ENCODE measurements at places on chromosomes 3 and 15. TPM values are rescaled to one million over a fixed set of nuclear protein-coding genes. Genes with fewer than 3 reads are reported as not detected.

DNA sequence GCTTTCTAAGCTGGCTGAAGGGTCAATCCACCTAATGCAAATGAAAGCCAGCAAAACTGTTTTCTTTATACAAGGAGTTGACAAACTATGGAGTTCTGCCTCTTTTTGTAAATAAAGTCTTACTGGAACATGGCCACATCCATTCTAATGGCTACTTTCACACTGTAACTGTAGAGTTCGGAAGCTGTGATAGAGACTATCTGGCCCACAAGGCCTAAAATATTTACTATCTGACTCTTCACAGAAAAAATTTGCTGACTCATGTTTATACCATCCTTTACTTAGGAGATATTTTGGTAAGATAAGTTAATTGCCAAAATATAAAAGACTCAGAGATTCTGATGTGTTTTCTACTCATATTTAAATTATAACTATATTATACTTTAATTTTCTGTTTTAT lies 93.7 kb upstream of the GK5 start:
- DNase-seq = peak; percentile 40

GRCh38 chr3:42052484-42053351 lies 38.4 kb upstream of the TRAK1 start:
- no peak for DNase-seq

- DNase-seq = no peak
Measured at GRCh38 chr3:132209855-132210254, 107.4 kb upstream of the ACP3 start.

GRCh38 chr3:123641505-123641904 lies 56.7 kb upstream of the HACD2 start:
- DNase-seq = no peak

- no peak for DNase-seq
Measured at GRCh38 chr3:123072152-123072551, 5.3 kb downstream of the PDIA5 start.

DNA sequence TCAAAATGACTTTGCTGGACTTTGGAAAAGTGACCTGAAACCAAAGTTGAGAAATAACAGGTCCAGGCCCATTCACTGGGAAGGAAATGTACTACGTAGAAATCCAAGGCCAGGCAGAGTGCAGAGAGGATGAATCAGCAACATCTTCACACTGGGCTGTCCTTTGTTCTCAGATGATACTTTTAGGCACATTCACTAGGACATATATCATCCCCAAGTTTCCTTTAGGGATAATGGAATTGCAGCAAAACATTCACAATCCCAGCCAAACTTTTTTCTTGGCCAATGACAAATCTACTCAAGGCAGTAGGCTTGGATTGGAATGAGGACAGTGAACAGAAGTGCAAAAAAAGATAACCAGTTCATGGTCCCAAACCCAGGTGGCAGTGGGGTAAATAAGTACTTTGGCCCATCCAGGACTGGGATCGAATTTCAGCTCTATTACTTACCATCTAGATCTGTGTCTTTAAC lies 75.1 kb downstream of the CLDN11 start:
- DNase-seq = no peak

DNA sequence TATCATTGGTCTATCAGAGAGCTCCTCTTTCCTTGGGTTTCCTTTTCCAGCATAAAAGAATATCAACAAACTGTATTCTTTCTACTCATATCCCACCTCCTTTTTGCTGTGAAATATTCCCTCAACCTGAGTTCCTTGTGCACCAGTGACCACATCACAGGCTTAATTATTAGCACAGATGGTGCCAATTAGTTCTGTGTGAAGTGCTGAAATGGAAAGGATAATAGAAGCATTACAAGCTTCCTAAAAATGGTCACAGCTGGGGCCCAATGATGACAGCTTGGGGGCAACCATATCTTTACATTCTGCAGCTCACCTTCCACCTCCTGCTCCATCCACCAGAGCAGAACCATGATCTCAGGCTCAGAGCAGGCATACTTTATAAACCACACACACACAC lies 84.6 kb downstream of the ANO10 start:
- DNase-seq = no peak

DNA sequence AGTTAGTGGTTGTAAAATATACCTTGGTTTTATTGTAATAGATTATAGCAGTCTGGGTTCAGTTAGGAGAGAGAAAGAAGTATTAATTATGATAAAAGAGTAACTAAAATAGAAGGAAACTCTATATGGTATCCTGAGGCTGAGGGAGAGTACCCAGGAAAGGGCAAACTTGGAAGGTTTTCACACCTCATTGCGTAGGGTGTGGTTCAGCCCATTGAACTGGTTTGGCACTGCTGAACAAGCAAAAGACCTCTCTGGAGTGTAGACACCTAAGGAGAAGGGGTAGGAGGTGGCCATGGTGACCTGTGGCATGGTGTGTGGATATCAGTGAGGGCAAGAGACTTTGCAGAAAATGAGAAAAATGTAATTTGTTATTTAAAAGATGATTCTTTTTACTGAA lies 63.5 kb downstream of the STT3B start:
- DNase-seq = no peak

The SHC4 gene
- total RNA-seq = 0.93 TPM

The NPTN gene
- 199 TPM for total RNA-seq

The TMEM108 gene
- total RNA-seq = 1.0 TPM

The DPPA2 gene
- total RNA-seq = not detected

The LSAMP gene
- 5.9 TPM for total RNA-seq

The PYGO1 gene
- total RNA-seq = 7.8 TPM

The MAP1A gene
- total RNA-seq = 32.9 TPM

The CTXN2 gene
- total RNA-seq = not detected

The COLQ gene
- total RNA-seq = not detected

Measured in H4 (cell line).